ENCODE measurements at places on chromosomes 12 and 14.

DNA sequence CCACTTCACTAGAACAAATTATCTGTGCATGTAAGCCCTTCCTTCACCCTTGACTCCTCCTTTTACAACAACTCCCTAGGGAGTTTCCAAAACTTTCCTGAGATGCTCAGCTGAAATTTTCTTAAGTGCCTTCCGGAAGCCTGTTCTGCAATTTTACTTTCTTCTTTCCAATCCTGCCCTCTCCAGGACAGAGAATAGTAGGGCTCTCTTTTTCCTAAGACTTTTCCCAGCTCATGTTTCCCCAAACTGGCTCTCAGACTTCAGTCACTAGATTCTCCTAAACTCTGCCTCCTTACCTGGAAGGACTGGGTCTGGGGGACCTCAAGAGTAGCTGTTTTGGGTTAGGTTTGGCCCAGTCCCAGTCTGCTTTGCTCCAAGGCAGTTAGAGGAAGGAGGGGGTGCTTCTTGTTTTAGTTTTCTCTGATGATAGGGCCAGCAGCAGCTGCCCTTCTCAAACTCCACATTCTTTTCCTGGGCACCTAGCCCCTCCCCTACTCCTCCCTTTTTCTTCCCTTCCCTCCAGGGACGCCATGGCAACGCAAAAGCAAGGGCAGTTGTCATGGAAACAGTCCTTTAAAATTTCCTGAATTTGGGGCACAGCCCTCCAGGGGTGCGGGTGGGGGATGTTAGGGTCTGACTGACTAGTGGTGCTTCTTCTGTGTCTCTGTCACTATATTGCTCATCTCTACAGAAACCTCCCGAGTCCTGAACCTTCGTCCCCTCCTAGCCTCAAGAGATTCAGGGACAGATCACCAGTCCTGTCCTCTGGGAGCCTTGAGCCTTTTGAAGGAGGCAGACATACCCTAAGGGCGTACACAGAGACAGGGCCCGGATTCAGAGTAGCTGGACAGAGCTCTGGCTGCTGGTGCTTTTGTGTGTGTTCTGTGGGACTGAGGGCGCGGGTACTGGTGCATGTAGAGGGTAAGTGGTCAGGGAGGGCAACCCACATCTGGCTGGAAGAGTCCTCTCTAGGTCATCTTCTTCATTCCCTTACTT lies 17.0 kb downstream of the PPP1R1A start:
- DNase-seq: no peak

GRCh38 chr12:15274561-15274967 lies 47.7 kb upstream of the PTPRO start:
- DNase-seq: no peak

- DNase-seq: no peak
These were observed 64.0 kb upstream of the DIO2 start for GRCh38 chr14:80275208-80275850.

DNA sequence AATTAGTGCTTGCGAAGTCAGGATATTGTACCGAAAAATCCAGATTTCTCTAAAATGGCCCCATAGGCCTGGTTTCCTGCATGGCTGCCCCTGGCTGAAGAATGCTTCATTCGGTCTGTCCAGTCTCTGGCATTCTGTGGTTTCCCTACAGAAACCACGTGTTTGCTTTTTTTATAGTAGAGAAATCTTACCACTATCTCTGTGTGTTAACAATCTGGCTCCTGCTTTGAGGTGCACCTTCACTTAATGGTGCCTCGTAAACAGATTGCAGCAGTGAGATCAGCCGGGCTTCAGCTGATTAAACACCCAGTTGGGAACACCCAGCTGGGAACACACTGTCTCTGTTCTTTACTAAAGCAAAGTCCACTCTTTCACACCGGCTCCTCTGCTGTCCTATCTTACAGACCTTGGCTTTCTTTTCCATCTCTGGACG lies 6.7 kb upstream of the DNAAF2 start:
- DNase-seq: no peak

- no peak for DNase-seq
These were observed 431.8 kb downstream of the SLC6A15 start for GRCh38 chr12:84480803-84481202.

All from KBM-7 (cell line).